ENCODE measurements at places on chromosomes 1 and 21. TPM values are rescaled to one million over a fixed set of nuclear protein-coding genes. Genes with fewer than 3 reads are reported as not detected.

- no peaks in the 10 kb centered on the region for H3K27me3 ChIP-seq
- H3K4me3 ChIP-seq = no peak overlapping the region
- H3K27ac ChIP-seq = no peak overlapping the region
- no peaks in the 10 kb centered on the region for H3K36me3 ChIP-seq
- DNase-seq = no peak
These were observed 31.1 kb downstream of the AK4 start for GRCh38 chr1:65179148-65179547.

DNA sequence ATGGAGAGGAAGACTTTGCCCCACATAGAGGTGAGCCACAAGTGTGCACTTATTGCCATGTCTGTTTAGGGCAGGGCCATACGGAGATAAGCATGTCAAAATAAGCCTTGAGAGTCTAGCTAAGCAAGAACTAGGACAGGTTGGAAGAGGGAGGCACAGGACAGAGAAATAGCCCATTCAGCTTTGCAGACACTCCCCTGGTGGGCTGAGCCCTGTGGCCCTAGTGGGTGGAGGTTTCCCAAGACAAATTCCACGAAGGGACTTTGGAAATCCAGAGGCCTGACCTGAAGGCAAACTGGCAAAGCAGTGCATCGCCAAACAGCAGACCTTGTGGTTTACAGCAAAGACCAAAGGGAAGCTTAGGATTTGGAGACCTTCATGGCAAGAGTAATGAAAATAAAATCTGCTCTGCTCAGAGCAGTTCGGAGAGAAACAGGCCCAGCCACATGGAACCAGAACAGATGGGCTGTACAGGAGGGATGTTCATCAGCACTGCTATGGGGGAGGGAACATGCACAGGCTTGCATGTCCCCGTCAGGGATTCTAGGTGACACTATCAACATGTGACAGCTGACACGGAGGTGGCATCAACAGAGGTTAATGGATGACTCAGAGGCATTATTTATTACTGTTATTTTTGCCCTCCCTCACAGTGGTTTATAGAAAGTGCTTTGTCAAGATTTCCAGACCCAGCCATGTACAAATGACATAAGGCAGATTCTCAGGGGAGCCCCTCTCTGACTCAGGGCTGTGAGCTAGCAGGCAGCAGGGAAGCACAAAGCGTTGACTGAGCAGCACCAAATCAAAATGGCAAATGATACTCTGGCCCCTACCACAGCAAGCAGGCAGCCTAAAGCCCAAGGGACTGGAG lies 90.1 kb upstream of the IRF2BP2 start:
- no peak overlapping the region for H3K4me3 ChIP-seq
- no peaks in the 10 kb centered on the region for H3K27me3 ChIP-seq
- no peaks in the 10 kb centered on the region for H3K36me3 ChIP-seq

DNA sequence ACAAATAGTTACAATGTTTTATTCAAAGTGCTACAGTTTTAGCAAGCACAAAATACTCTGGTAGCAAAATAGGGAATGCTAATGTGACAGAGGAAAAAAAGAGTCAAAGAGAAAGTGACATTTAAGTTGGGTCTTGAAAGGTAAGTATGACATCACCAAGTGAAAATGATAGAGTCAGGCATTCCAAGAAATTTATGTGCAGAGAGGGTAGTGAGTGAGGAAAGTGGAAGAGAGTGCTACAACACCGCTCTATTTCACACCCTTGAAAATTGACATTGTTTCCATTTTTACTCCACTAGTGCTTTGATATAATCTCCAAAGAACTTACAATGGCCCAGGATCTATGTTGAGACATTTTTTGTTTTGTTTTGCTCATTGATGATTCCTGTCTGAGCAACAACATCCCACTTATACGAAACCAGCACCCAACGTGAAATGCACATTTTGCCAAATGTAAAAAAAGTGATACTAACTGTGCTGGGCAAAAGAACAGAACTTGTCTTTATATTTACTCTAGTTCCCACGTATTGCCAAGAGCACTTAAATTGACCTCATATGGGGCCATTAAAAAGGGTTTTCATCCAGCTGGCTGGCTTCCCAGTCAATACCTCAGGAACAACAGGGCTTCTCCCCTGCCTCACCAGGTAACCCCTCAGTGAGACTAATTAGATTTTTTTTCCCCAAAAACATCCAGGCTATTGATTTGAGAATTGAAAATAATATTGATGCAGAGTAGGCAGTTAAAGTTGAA lies 206.3 kb upstream of the NR5A2 start:
- no peaks in the 10 kb centered on the region for H3K36me3 ChIP-seq
- no peaks in the 10 kb centered on the region for H3K27me3 ChIP-seq
- H3K27ac ChIP-seq = no peak overlapping the region
- H3K4me1 ChIP-seq = no peaks in the 10 kb centered on the region
- no peak for DNase-seq
- no peak overlapping the region for H3K4me3 ChIP-seq

- peak overlapping the region; percentile 85 for H3K27ac ChIP-seq
- H3K27me3 ChIP-seq = no peaks in the 10 kb centered on the region
- H3K36me3 ChIP-seq = no peaks in the 10 kb centered on the region
These were observed 17.6 kb downstream of the GALNT2 start for GRCh38 chr1:230084408-230085177.

DNA sequence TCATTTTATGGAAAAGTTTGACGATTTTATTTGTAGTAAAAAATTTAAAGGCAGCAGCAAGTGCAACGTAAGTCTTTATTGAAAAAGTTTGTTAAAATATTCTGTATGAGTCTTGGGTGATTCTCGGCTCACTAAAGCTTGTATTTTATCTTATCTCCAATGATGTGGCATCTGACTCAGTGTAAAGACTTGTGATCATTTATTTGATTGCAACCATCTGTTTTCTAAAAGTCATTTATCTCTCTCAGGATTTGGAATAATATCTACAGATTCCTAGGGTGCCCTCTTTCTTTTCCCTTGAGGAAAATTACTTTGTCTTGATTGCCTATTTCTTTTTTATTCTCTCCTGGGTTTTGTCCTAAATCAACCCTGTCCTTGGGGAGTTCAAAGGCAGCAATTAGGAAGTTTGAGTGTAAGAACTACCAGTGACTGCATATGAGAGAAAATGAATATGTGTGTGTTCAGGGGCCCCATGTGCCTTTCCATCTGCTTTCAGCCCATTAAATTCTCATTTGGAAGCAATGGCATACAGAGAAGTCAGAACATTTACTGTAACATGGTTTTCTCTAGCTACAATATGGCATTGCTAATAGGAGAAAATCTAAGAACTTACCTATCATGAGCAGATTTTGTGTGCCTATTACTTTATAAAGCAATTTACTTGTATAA lies 575.0 kb upstream of the CHRM3 start:
- H3K27ac ChIP-seq = no peak overlapping the region
- no peak overlapping the region for H3K4me3 ChIP-seq
- no peaks in the 10 kb centered on the region for H3K36me3 ChIP-seq

GRCh38 chr21:32321480-32321879 lies 22.8 kb downstream of the MRAP start:
- H3K4me3 ChIP-seq = no peak overlapping the region
- no peaks in the 10 kb centered on the region for H3K27me3 ChIP-seq
- no peaks in the 10 kb centered on the region for H3K4me1 ChIP-seq
- no peak for DNase-seq
- no peak overlapping the region for H3K27ac ChIP-seq

- H3K27ac ChIP-seq = no peak overlapping the region
- H3K4me3 ChIP-seq = no peak overlapping the region
- H3K36me3 ChIP-seq = no peaks in the 10 kb centered on the region
- peaks cover 3% of the 10 kb centered on the region for H3K27me3 ChIP-seq
- peaks cover 21% of the 10 kb centered on the region for H3K4me1 ChIP-seq
- DNase-seq = no peak
These were observed 2.6 kb downstream of the NCMAP start for GRCh38 chr1:24558455-24558854.

DNA sequence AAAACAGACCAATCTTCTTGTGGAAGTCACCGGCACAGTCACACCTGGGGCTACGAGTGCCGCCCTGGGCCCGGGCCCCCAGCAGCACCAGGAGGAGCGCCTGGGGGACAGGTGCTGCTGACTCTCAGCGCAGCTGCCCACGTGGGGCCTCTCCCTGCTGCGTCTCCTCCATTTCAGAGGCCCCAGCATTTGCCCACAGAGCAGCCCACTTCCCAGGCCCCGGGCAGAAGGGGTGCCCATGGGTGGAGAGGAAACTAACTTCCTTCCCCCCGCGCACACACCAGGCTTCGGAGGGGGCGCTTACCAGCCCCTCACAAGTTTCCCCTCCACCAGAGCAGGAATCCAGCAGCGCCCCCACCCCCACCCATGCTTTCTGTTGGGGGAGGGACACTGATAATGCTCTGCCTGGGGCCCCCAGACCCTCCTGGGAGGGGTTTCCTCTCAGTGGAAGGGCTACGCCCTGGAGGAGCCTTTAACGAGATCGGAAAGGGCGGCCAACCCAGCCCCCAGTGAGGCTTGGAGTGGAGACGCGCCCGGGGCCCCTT lies 440 bp downstream of the TNFRSF25 start:
- no peak overlapping the region for H3K4me3 ChIP-seq
- H3K36me3 ChIP-seq = no peaks in the 10 kb centered on the region
- no peak overlapping the region for H3K27ac ChIP-seq
- H3K4me1 ChIP-seq = no peaks in the 10 kb centered on the region
- DNase-seq = no peak

GRCh38 chr1:88239205-88239604 lies 444.9 kb upstream of the PKN2 start:
- no peak overlapping the region for H3K4me3 ChIP-seq
- H3K27me3 ChIP-seq = no peaks in the 10 kb centered on the region
- no peaks in the 10 kb centered on the region for H3K4me1 ChIP-seq

DNA sequence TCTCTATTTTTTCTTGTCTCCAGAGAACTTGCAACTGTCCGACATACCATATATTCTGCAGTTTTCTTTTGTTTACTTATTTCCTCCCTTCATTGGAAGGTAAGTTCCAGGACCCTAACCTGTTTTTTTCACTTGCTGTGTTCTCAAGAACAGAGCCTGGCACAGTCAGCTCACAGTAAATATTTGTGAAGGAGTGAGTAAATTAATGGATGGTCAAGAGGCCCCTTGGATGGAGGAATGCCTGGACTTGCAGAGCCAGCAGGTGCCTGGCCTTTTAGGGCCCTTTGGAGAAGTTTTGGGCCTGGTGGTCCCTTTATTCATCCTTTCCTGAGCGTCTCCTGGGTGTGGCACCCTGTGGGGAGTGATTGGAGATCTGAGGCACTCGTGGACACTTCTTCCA lies 182.1 kb upstream of the POU3F1 start:
- no peaks in the 10 kb centered on the region for H3K36me3 ChIP-seq
- H3K4me3 ChIP-seq = no peak overlapping the region
- no peaks in the 10 kb centered on the region for H3K4me1 ChIP-seq
- DNase-seq = no peak
- peaks cover 55% of the 10 kb centered on the region for H3K27me3 ChIP-seq

- peak; percentile 46 for DNase-seq
- H3K4me3 ChIP-seq = no peak overlapping the region
- peaks cover 9% of the 10 kb centered on the region for H3K4me1 ChIP-seq
- 0 out of 2 replicates have a peak, but pooled peaks cover 5% of the 10 kb centered on the region for H3K27me3 ChIP-seq
- H3K27ac ChIP-seq = no peak overlapping the region
These were observed 12.3 kb upstream of the DMBX1 start for GRCh38 chr1:46477153-46477929.

GRCh38 chr1:153483776-153484175 lies 23.3 kb upstream of the S100A7 start:
- no peak overlapping the region for H3K4me3 ChIP-seq
- no peak overlapping the region for H3K27ac ChIP-seq
- DNase-seq = peak; percentile 14
- no peaks in the 10 kb centered on the region for H3K27me3 ChIP-seq

DNA sequence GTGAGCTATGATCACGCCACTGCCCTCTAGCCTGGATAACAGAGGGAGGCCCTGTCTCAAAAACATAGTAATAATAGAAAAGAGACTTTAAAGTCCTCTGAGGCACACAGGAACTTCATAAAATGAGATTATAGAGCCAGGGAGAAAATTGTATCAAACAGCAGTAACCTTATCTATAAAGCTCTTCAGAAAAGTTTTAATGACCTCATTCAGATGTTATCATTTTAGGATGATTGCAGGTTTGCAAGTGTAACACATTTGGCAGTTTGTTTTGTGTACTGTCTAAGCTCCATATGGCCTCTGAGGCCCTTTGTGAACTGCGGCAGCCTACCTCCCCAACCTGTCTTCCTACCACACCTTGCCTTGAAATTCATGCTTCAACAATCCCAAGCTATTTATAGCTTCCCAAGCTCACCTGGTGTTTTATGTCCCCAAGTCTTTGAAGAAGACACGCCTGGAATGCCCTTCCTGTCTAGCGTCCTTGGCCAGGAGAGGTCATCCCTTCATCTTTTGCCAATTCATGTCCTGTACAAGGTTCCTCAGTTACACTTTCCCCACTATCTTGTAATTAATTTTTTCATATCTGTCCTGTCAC lies 8.5 kb upstream of the AKNAD1 start:
- H3K4me3 ChIP-seq = no peak overlapping the region
- H3K36me3 ChIP-seq = no peaks in the 10 kb centered on the region
- no peaks in the 10 kb centered on the region for H3K27me3 ChIP-seq
- DNase-seq = peak; percentile 31
- peak overlapping the region; percentile 30 for H3K27ac ChIP-seq

DNA sequence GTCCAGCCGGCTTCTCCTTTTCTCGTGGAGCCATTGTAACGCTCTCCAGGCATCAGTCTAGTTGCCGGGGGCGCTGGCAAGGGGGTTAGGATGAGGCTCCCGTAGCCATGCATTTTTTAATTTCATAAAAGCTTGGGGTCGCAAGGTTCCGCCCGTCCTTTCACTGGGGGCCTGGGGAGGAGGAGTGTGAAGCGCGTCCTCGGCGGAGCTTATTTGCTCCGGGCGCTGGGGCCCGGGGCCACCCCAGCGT lies 1.6 kb downstream of the ADGRL2 start:
- no peak overlapping the region for H3K27ac ChIP-seq
- DNase-seq = no peak
- peaks cover 25% of the 10 kb centered on the region for H3K4me1 ChIP-seq
- H3K36me3 ChIP-seq = no peaks in the 10 kb centered on the region

- peak; percentile 39 for DNase-seq
- H3K27ac ChIP-seq = peak within 1 kb of the TSS; percentile 55
- H3K4me1 ChIP-seq = peaks cover 36% of the 10 kb centered on the region
- H3K27me3 ChIP-seq = no peaks in the 10 kb centered on the region
- no peaks in the 10 kb centered on the region for H3K36me3 ChIP-seq
- H3K4me3 ChIP-seq = peak within 1 kb of the TSS; percentile 96
These were observed at the start of gene ABL2 for GRCh38 chr1:179229214-179230140. ABL2 (minus strand) TSS chr1:179229677; CDS start chr1:179229397, 280 bp downstream.

DNA sequence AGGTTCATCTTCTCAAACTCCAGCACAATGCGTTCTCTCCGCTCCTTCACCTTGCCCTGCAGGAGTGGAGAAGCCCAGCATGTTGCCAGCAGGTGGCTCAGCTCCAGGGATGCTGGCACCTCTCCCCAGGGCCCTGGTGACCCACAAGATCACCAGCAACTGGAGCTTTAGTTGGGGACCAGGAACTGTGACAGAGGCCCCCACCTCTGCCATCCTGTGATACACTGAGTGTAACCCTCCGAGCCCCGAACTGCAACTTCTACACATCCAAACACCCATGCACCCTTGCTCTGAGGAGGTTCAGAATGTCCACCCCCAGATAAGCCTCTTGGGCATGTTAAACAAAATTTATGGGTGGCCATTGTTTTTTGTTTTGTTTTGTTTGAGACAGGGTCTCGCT lies 4.5 kb upstream of the TRIM11 start:
- no peaks in the 10 kb centered on the region for H3K27me3 ChIP-seq
- no peak overlapping the region for H3K4me3 ChIP-seq
- peaks cover 54% of the 10 kb centered on the region for H3K4me1 ChIP-seq
- no peak for DNase-seq

Gene IGSF8
- 27.4 TPM for total RNA-seq

Gene C1orf226
- 11.3 TPM for total RNA-seq

Gene AMPD1
- not detected for total RNA-seq

Gene NT5C1A
- not detected for total RNA-seq

Gene GJA4
- total RNA-seq = not detected

Gene ELF3
- total RNA-seq = 318 TPM

Gene HES3
- total RNA-seq = not detected

Gene IL10
- total RNA-seq = not detected

Gene CD5L
- total RNA-seq = not detected

All from PC-9 (cell line).